Kidney tubule cell (primary cell): ENCODE measurements at places on chromosomes 5 and 9.

DNA sequence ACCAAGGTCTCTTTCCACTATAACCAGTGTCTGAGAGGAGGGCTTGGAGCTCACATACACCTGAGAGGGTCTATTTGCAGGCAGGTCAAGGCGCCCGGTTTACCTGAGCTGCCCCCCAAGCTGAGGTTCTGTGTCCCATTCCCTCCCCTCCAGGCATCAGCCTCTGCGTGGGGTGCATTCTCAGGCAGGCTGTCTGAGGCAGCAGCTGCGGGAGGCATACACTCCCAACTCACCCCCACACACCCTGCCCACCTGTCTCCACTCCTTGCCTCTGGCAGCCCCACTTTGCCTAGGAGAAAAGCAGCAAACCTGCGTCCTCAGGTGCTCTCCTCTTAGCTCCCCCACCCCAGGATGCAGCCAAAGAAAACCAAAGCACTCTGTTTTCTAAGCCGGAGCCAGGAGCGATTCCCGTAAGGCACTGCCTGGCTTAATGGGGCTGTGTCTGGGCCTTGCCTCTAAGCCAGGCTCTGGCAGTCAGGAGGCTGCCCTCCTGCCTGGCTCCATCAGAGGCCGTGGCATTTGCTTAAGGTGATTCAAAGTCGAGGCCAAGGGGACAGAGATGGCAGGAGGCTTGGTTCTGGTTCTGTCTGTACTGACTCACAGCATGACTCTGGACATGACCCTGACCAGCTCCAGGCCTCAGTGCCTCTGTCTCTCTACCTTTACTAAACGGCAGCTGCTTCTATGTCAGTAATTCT lies 139.2 kb upstream of the TRIM32 start:
- peak; percentile 81 for DNase-seq

GRCh38 chr5:170681013-170681433 lies 102.5 kb upstream of the GABRP start:
- DNase-seq, result peak; percentile 42

GRCh38 chr9:25453875-25454274 lies 224.4 kb downstream of the TUSC1 start:
- DNase-seq, result no peak

- DNase-seq, result no peak
Measured at GRCh38 chr5:1729641-1730486, 69.8 kb downstream of the MRPL36 start.

- peak; percentile 89 for DNase-seq
Measured at GRCh38 chr9:17134396-17135294, at the start of gene CNTLN. CNTLN (plus strand) TSS chr9:17135040; CDS start chr9:17135066, 26 bp downstream.

DNA sequence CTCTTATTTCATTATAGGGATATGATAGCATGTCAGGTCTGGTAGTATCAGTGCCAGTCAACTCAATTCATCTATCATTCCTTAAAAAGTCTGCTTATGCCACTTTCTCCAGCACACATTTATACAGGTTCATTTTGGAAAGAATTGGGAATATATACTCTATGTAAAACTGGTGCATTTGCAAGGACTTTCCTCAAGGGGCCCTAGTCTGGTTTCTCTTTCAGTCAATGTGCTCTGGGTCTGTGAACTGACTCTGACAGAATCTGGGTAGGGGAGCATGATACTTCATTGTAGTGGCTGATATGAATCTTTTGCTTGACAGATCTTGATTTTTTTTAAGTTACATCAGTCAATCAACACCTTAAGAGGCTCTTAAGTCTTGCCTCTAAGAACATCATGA lies 313.9 kb downstream of the HTR1A start:
- DNase-seq, result no peak

GRCh38 chr5:133480866-133481265 lies 131.5 kb downstream of the FSTL4 start:
- no peak for DNase-seq

DNA sequence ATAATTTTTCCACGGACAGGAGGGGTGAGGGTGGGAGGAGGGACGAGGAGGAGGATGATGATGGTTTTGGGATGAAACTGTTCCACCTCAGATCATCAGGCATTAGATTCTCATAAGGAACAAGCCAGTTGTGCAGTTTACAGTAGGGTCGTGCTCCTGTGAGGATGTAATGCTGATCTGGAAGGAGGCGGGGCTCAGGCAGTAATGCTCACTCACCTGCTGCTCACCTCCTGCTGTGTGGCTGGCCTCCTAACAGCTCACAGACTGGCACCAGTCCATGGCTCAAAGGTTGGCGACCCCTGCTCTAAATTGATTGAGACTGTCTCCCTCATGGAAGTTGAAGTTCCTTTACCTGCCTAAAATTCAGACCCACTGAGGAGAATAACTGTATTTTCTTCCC lies 33.2 kb downstream of the ANKRA2 start:
- no peak for DNase-seq

- DNase-seq, result no peak
Measured at GRCh38 chr5:69295088-69295754, 37.4 kb downstream of the CCDC125 start.

GRCh38 chr5:43281840-43282658 lies 31.2 kb downstream of the HMGCS1 start:
- peak; percentile 47 for DNase-seq

- DNase-seq, result no peak
Measured at GRCh38 chr5:19767987-19768386, 220.0 kb downstream of the CDH18 start.

- DNase-seq, result peak; percentile 55
Measured at GRCh38 chr5:160231783-160232342, 2.6 kb downstream of the FABP6 start.

DNA sequence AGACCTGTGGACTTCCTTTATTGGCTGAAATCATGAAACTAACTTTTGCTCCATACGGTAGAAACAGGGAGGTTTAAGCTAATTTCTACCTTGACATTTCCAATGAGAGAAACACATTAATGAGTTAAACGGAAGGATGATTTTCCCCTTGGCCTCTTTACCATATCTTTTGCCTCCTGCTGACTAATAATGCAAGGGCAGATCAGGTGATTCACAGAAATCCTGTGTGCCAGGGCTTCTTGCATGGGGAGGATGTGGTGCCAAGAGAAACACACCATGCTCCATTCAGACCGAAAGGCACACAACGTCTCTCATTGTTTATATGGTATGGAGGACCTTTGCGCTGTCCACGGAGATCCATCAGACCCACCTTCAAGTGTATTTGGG lies 17.4 kb upstream of the PRLR start:
- DNase-seq, result peak; percentile 67

GRCh38 chr5:126628102-126628501 lies 27.4 kb downstream of the PHAX start:
- DNase-seq, result no peak

- no peak for DNase-seq
Measured at GRCh38 chr5:170720984-170721383, 62.5 kb upstream of the GABRP start.
